ENCODE measurements at places on chromosomes 2 and 18. TPM values are rescaled to one million over a fixed set of nuclear protein-coding genes. Genes with fewer than 3 reads are reported as not detected.

- peak; percentile 51 for DNase-seq
Observed at GRCh38 chr18:58303363-58303762, 259.3 kb downstream of the NEDD4L start.

DNA sequence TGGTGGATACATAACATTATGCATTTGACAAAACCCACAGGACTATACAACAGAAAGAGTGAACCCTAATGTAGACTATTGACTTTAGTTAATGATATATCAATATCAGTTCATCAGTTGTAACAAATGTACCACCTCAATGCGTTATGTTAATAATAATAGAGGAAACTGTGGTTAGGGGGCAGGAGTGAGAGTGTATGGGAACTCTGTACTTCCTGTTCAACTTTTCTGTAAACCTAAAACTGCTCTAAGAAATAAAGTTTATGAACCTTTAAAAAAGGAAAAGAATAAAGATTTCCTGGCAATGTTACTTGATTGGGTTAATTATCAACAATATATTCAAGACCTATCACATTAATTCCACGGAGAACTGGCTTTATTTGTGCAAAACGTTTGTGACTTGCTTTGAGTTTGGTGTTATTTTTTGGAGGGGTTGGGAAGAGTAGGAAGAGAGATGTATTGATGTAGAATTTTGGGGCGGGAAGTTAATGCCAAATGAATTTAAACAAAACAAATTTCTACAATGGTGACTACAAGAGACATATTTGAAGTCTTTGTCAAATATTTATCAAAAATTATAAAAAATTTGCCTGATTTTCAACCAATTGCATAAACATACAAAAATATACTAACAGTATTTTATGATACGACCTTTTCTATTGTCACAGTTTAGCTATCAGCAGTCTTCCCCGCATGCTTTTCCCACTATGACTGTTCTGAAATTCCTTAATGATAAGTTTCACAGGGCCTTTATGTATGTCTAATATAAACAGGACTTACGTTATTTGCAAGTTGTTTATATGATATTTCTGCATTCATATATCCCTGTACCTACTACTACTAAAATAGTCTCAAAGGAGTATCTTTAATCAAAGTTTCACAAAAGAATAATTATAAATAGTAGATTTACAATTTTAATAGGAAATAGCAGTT is 2.1 kb upstream of the RTN4 start:
- DNase-seq: no peak

GRCh38 chr2:26355038-26355995 is 8.7 kb upstream of the ADGRF3 start:
- no peak for DNase-seq

- no peak for DNase-seq
Observed at GRCh38 chr2:134301099-134301927, 47.4 kb downstream of the MGAT5 start.

DNA sequence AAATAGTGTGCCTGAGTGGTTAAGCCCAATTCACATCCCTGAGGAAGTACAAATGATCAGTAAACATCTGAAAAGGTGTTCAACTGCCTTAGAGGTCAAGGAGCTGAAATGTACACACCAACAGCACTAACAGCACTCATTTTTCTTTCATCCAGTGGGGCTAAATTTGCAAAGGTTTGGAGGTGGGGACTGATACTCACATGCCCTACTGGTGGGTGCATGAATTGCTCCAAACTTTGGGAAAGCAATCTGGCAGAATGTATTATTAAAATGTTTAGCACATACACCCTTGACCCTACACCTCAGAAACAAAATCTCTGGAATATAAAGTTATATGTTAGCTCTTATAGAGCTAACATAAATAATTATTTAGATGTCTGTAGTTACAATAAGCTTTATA is 19.0 kb upstream of the FAM178B start:
- DNase-seq: no peak

- DNase-seq: no peak
Observed at GRCh38 chr2:75102011-75102410, 97.3 kb downstream of the TACR1 start.

GRCh38 chr18:59575995-59576394 is 121.2 kb downstream of the CCBE1 start:
- no peak for DNase-seq

DNA sequence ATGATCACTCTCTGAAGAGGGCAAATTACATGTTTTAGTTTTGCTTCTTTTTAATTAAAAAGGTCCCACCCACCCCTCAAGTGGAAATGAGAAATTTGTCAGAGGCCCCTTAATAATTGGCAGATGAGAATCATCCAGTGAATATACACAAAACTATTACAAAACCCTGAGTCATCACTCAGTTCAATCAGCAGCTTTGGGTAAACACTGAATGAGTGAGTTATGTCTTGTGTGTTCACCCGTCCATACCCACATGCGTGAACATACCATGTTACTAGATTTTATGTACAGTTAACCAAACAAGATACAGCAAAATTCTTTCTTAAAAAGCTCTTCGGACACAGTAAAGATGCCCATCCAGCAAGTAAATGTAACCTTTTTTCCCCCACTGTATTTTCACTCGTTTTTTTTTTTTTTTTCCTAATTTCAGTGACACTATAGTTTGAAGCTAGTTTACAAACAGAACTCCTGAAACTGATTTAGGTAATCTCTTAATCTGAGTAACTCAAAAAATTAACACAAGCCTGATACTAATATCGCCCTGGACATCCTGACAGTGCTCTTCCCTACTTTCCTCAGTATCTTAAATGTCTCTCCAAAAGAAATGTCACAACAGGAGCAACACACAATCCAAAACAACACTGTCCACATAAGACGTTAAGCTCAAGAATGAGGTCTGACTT is 1.4 kb downstream of the PSME4 start:
- DNase-seq: peak; percentile 28

DNA sequence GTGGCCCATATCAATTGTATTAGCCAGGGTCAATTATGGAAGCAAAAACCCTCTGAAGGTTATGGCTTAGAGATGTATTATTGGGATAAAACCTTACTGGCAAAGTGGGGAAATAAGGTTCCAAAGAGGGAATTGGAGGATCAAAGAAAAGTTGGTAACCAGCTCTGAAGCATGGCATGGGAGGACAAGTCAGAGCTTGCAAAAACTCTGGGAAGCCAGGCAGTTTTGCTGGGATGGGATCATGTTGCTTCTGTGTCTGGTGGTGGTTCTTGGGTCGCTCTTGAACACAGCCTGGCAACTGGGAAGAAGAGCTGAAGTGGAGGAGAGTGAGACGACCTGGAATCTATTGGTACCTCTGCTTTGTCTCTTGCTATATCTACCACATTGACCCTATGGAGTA is 162.6 kb downstream of the PMAIP1 start:
- no peak for DNase-seq

- DNase-seq: no peak
Observed at GRCh38 chr2:156471762-156472161, 35.6 kb downstream of the GPD2 start.

DNA sequence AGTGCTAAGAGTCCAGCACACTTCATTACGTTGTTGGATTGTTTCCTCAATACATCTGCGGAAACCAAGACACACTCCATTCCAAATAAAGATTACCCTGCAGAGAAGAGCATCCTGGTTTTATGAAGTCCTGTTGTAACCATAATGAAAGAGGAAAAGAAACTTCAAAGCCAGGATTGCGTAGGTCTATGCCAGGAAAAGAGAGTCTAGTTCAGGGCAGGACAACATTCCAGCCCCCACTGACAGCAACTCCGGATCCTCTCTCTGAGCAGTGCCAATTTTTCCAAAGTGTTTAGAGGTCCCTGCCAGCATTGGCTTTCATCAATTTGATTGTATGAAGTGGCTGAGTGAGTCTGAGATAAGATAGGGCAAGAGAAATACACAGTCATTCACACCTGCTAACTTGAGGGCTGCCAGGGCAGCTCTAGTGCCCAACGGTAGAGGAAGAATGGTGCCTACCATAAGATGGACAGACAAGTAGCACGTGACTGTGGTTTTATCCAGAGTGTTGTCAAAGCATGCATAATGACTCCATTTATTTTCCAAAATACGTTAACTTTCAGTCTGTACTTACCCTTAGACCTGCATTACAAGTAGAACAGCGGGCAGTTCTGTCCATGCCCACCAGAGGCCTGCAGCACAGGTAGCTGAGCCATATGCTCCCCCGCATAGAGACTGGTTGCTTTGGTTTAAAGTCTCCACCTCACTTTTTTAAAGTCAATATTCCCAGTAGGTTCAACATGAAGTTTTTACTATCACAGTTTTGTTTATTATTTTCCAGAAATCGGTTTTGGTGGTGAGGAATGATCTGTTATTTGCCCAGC is 23.7 kb downstream of the PIEZO2 start:
- no peak for DNase-seq

FOXI3 gene
- total RNA-seq: not detected

SPP2 gene
- not detected for total RNA-seq

RPRM gene
- total RNA-seq: not detected

TBR1 gene
- not detected for total RNA-seq

C2orf49 gene
- total RNA-seq: 20.2 TPM

ERMN gene
- 0.82 TPM for total RNA-seq

RAB31 gene
- total RNA-seq: 0.71 TPM

PLB1 gene
- 0.64 TPM for total RNA-seq

VWA3B gene
- total RNA-seq: not detected

All from activated CD4-positive, alpha-beta memory T cell treated with anti-CD3 and anti-CD28 coated beads for 36 hours (primary cell).